Ovary (tissue), 10 donors: ENCODE measurements at places on chromosomes 6 and 20.

DNA sequence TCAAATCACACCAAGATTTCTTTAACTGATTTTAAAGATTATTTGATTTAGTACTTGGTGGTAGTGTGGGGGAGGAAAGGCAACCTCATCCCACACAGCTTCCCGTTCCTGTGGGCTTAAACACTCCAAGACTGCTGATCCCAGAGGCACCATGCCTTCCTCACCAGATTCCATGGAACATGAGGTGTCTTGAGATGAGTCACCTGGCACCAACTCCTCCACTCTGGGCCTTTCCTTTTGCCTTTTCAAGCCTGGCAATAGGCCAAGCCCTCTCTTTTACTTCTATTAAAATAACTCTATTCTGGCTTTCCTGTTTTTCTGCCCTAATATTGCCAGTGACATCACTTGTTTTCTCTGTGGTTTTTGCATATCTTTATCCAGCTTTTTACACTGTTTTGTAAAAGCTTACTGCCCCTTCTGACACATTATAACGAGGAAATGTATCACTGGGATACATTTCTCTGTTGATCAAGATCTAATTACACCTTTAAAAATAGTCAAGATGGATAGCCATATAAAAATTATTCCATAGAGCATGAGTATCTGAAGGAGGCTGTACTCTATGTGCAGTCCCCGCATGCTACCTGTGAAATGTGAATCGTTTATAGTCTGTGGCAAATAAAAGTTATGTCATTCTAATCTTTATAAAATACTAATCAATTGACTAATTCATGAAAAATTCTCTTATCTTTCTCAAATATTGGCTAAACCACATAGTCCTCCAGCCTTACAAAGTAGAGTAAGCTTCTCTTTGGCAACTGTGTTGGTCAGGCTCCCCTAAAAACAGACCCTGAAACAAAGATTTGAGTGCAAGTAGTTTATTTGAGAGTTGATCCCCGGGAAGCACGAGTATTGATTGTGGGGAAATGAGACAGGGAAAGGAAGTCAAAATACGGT lies 257.8 kb upstream of the KCNQ5 start:
- DNase-seq, result peak; percentile 22

DNA sequence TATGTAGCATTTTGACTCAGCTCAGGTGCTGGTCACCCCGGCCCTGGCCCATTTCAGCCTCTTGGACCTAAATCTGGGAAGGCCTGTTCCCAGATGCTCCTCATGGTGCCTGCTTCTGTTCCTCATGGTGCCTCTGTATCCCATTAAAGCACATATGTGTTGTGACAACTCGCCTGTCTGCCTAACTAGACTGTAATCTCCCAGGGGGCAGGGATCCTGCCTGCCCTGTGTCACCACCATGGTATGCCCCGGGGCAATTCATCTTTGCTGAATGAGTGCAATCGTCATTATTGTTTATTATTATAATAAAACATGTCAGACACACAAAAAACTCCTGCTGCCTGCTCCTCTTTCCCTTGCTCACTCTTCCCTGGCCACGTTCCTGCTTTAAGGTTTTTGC lies 62.0 kb downstream of the ZFP64 start:
- DNase-seq, result no peak

- no peak for DNase-seq
Observed at GRCh38 chr6:79608334-79609224, 22.6 kb upstream of the SH3BGRL2 start.

GRCh38 chr20:35497780-35498189 lies 31.7 kb downstream of the C20orf173 start:
- DNase-seq, result peak; percentile 80

GRCh38 chr6:16229700-16230099 lies 8.7 kb upstream of the GMPR start:
- DNase-seq, result no peak

- no peak for DNase-seq
Observed at GRCh38 chr20:3168079-3168828, 5.1 kb downstream of the LZTS3 start.

GRCh38 chr6:34025861-34026260 lies 120.0 kb downstream of the GRM4 start:
- no peak for DNase-seq

DNA sequence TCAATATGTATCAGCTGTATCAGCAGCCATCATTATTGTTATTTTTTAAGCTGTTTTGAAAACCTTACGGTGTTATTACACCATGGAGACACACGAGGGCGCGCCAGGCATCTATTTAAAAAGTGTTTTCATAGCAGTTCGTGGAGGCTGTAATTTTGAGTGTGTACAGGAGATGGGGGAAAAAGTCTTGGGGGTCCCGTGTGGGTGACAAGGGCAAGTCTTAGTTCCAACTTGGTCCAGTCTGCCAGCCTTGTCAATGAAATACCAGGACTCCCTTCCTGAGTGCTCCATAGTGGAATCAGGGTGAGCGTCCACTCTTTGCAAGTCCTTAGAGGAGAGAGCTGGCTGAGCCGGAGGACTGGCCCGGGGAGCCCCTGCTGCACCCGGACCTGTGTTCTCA lies 43.3 kb downstream of the SLC2A10 start:
- peak; percentile 66 for DNase-seq

DNA sequence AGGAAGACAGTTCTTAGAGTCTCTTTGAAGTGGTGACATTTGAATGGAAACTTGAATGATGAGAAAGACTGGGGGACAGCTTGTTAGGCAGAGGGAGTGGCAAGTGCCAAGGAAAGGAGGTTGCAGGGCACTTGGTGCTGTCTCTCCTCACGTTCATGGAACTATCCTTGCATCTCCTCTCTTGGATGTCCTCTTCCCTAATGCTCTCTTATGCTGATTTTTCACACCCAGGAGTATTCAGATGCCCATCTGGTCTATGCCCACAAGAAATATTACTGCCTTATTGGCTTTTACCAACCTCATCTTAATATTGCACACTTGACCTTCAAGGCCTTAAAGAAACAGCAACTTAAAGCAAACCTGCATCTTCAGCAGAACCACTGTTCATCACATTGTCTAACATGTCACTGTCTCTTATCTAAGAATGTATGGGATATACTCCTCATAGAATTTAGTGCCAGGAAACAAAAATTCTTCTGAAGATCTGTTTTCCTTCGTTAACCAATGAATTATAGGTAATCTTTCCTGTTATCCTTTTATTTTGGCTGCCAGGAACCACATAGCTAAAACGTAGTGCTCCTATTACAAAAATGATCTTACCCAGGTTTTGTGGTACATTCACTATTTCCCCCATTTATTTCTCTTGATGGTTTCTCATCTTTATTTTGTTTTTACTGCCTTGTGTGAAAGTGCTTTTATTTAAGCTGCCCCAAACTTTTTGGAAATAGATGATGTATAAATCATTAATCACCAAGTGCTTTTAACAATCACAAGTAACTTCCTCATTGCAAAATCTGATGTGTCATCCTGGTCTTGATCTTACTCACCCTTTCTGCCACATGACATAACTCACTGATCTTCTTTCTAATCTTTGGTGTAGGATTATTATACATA lies 12.8 kb downstream of the RGS17 start:
- DNase-seq, result no peak

DNA sequence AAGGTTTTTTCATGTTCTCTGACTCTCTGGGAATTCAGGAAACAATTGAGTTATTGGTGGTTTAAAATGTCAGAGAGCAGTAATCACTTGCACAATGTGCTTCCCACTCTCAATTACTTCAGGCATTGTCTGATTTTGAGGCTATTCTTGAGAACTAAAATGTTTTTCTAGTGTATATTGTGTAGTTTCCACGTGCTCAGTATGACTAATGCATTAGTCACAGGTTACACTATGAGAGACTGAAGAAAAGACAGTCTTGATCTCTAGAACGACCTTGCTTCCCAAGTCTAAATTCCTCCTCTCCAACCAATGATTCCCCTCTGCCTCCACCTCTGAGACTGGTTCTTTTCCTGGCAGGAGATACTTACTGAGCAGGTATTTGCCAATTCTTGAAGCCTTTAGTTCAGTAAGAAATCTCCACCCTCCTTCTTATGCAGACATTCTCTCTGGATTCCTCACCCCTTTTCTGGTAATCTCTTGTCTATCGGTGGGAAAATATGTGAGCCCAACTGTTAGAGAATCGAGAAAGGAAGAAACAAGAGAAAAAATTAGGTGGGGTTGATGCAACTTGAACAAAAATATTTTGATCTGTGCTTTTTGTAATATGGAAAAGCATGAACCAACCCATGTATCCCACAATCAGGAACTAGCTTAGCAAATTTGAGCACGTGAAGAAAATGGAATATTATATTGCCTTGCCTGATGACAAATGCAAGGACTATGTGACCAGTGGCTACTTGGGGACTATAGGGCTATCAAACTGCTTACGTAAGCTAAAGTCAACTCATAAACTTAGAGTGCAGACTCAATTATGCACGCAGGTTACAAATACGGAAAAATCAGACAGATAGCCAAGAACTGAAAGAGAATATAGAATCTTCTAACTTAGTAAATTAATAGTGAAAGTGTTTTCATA lies 61.1 kb upstream of the SLC22A16 start:
- DNase-seq, result no peak
